BE2C (cell line): ENCODE measurements at places on chromosomes 3 and 15.

DNA sequence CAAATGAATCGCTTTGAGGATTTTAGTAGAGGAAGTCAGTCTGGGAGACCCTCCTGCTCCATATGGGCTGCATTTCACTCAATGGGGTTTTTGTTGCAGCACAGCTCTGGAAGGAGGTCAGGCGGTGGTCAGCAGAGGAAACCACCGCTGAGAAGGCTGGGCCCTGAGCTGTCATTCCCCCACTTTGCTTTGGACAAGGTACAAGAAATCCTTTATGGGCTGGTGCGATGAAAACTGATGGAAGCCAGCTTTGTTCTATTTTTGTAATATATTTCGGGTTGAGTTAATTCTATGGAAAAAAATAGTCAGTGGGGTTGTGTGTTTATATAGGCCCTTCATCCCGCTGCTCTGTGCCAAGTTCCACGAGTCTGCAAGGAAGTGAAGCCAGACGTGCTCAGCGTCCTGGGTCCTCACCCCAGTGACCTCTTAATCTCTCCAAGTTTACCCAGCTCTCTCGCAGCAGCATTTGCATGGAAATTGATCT is 157.1 kb upstream of the TMC3 start:
- no peak for DNase-seq

GRCh38 chr15:78083687-78084448 is 6.4 kb upstream of the TBC1D2B start:
- DNase-seq, result no peak

- DNase-seq, result peak; percentile 74
These were observed 38.2 kb upstream of the FAM174B start for GRCh38 chr15:92693691-92694331.

DNA sequence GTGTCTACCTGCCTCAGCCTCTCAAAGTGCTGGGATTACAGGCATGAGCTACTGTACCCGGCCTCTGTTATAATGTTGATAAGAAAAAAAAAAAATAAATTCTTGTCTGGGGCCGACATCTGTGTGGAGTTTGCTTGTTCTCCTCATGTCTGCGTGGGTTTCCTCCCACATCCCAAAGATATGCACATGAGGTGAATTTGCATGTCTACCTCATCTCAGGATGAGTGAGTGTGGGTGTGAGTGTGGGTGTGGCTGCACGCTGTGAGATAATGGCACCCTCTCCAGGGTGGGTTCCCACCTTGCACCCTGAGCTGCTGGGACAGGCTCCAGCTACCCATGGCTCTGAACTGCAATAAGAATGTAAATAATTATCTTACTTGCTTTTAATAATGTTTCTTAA is 25.9 kb upstream of the UACA start:
- no peak for DNase-seq

GRCh38 chr15:74214324-74215021 is 11.9 kb upstream of the STRA6 start:
- DNase-seq, result no peak

GRCh38 chr15:96416934-96417759 is 86.6 kb downstream of the NR2F2 start:
- no peak for DNase-seq

GRCh38 chr3:71784201-71784913 is 591 bp downstream of the PROK2 start:
- DNase-seq, result no peak

DNA sequence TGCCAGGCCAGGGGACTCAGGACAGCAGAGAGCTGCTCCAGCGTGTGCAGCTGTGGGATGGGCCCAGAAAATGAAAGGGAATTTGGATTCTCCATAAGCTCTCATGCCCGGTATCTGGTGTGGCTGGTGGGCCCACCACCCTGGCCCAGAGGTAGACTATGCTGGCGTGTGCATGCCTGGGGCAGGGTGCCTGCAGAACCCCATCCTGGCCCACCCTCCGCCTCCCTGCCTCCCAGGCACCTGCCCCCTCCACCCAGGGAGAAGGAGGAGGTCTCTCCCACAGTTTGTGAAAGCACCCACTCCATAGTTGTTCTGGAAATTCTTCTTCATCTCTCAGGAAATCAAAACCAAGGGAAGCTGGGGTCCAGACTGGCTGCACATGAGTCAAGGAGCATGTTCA is 112.9 kb downstream of the ADCY5 start:
- no peak for DNase-seq

- DNase-seq, result no peak
These were observed 47.3 kb downstream of the CLDN11 start for GRCh38 chr3:170465955-170466354.

- no peak for DNase-seq
These were observed 16.2 kb upstream of the CCR9 start for GRCh38 chr3:45870099-45870498.

- DNase-seq, result no peak
These were observed 354.2 kb upstream of the IL12A start for GRCh38 chr3:159634483-159634882.

- no peak for DNase-seq
These were observed 133.5 kb upstream of the ZPLD1 start for GRCh38 chr3:102301155-102301880.

DNA sequence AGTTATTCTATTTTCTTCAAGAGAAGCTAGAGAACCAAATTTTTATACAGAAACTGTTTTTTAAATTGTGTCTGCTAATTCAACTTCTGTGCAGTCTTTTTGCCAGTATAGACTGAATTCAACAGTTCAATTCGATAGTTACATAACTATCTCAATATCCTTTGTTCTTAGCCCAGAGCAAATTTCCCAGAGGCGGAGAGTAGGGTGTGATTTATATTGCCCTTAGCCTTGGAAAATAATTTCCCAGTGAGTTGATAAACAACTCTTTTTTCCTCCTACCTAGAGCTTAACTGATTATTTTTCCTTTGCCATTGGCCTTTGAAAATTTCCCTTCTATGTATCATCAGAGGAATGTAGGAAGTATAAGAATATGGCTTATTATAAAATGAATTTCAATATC is 420.5 kb downstream of the NSUN3 start:
- no peak for DNase-seq

DNA sequence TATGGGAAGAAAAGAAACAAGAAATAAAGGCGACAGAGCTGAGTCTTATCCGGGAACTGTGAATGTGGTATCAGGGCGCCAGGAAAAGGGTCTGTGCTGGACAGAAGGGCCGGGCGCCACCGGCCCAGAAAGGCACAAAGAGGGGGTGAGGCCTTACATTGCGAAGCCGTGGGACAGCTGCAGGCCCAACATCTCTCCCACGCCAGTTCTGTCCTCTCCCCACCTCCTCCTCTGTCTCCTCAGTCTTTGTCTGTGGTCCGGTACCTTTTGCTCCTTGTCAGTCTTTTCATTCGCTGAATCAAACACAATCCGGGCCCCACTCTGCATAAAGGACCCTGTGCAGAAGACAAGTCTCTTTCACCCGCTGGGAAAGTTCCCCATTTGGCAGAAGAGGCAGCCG is 81.8 kb downstream of the LRIG1 start:
- DNase-seq, result no peak

DNA sequence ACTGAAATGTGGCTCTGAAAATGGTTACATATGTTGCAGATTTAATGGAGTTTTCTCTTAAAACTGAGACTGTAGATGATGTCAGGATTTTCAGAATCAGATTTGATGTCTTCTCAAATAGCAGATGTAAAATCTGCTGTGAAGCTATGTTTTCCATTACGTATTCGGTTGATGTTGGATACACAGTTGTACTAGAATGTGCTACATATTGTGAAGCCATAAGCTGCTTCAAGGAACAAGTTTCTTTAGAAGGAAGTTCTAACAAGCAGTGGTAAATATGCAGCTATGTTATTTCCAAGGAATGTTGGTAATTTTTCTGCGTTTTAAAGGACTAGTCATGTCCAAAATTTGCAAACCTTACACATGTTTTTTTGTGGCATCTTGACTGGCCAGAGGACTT is 197.7 kb downstream of the RBMS3 start:
- no peak for DNase-seq

- no peak for DNase-seq
These were observed 237.6 kb upstream of the CHRNA7 start for GRCh38 chr15:31792611-31793199.

- no peak for DNase-seq
These were observed 884.7 kb downstream of the NAALADL2 start for GRCh38 chr3:175743733-175744400.

DNA sequence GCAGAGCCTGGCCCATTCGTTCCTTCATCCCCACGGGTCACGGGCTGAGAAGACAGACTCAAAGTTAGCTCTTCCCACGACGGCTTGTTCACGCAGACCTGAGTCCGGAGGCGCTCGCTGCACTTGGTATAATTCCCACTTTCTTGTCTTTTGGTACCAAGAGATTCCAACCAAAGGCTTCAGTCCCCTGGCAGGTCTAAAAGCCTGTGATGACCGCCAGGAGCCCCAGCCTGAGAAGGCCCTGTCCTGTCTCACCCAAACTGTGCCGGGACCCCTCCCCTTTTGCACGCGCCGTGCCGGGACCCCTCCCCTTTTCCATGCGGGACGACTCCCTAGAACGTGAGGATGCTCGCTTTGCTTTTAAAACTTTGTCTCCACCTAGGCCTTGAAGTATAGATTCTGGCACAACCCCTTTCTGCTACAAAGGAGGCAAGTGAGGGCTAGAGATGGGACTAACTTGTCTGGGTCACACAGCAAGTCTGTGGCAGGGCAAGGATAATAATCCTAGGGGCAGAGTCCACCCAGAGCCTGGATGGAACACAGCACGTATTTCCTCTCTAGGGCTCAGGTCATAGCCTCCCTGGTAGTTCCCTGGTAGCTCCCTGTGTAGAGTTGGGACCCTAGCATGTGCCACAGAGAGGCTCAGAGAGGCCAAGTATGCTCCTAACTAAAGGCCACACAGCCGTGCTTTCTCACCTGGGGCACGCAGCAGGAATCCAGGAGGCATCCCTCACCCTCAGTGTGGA is 211.3 kb downstream of the XXYLT1 start:
- DNase-seq, result no peak

GRCh38 chr3:182226995-182227394 is 515.3 kb downstream of the SOX2 start:
- DNase-seq, result no peak

- no peak for DNase-seq
These were observed 213.4 kb upstream of the SLC2A2 start for GRCh38 chr3:171239757-171240503.

DNA sequence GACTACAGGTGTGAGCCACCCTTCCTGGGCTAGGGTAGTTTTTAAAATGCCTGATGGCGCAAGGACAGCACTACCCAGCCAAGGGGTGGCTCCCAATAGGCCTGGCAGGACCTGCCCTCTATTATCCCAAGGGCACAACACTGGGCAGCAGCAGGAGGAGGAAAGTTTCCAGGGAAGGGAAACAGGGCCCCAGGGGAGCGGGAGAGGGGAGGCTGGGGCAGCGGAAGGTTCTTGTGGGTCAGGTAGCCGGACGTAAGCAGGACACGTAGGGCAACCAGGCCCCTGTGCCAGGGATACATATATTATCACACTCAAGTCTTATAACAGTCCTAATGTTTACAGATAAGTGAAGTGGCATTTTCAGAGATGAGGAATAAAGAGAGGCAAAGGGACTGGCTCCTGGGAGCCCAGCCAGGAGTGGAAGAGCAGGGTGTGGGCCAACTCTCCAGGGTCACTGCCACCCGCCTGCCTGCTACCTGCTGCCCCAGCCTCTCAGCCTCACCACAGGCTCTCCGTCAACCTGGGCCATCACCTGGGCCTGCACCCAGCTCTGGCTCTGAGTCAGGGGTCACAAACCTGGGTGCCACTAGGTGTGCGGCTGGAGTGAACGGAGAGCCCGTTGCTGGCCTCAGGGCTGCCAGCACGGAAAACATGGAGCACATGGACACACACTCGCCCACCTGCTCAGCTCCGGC is 73.2 kb upstream of the SNRPA1 start:
- DNase-seq, result no peak

- no peak for DNase-seq
These were observed 4.9 kb upstream of the PAK6 start for GRCh38 chr15:40233727-40234577.

GRCh38 chr15:77085297-77085696 is 14.4 kb upstream of the TSPAN3 start:
- DNase-seq, result no peak

- DNase-seq, result peak; percentile 70
These were observed 457.1 kb downstream of the SQOR start for GRCh38 chr15:46091860-46092450.

DNA sequence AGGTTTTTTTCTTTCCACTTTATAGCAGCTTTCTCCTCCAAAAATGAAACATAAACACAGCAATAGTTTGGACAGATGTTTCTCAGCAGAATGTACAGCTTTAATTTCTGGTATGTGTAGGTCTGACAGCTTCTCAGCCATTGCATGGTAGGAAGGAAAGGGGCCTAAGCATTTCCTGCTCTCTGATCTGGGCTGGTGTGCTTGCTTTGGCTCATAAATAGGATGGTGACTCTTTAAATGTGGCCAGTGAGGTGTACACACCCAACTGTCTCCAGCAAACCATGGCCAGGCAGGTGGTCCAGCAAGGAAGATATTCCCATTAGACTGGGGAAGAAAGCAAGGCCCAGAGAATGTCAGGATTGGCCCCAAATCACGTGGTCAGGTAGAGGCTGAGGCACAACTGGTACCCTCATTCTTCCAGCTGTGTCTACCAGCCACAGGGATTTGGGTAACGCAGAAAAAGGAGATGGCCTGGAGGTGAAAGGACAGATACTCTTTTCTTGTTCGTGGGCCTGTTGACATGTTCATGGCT is 52.1 kb downstream of the ITGA11 start:
- DNase-seq, result peak; percentile 0

- DNase-seq, result no peak
These were observed 26.7 kb downstream of the SLC2A2 start for GRCh38 chr3:170999737-171000242.

GRCh38 chr3:47613722-47614121 is 35.1 kb upstream of the CSPG5 start:
- no peak for DNase-seq

DNA sequence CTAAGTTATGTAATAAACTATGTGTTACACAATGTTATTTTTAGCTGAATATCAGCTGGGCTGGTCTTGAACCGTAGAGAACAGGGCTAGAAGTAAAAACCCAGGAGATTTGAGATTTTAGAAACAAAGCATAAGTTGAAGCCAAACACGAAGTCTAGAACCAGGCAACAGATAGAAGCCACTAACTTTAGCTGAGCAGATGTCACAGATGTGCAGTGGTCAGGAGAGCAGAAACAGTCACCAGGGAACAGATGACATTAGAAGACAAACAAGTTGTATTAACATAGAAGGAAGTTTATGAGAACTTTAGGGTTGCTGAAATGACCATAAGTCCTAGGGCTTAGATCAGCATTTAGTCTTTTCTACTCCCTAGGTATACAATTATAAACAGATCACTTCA is 731.0 kb downstream of the ZNF385D start:
- no peak for DNase-seq

DNA sequence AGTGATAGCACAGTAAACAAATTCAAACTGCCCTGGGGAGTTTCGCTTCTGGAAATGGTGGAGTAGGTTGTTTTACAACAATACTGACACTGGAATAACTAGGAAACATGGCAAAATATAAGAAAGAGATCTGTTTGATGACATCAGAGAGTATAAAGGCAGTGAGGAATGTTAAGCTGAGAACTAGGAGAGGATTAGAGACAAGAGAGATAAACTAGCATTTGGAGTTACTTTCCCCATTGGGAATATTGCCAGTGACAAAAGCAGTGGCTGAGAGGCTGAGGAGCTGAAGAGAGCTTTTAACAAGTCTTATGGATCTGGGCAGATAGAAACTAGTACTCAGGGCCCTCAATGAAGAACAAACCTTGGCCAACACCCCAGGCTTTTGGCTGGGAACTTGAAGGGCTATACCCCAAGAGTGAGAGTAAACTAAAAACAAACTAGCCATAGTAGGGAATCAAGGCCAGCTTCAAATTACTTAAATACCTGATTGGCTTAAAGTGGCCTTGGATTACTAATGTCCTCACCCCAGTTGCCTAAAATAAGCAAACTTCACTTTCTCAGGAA is 280.4 kb downstream of the KLF13 start:
- no peak for DNase-seq
